ENCODE measurements at places on chromosomes 11 and 22. TPM values are rescaled to one million over a fixed set of nuclear protein-coding genes. Genes with fewer than 3 reads are reported as not detected.

Gene KIAA1671
- total RNA-seq: 11.4 TPM

Gene SBF2
- total RNA-seq: 9.1 TPM

Gene SCARF2
- 0.33 TPM for total RNA-seq

Gene VSIG10L2
- total RNA-seq: not detected

Gene SEPTIN3
- total RNA-seq: 5.7 TPM

Gene SMIM35
- total RNA-seq: 0.28 TPM

Gene SMC1B
- total RNA-seq: 0.59 TPM

Gene KREMEN1
- total RNA-seq: not detected

Gene OR51E2
- total RNA-seq: not detected

Gene GLB1L2
- 10.2 TPM for total RNA-seq

Gene CRYBA4
- total RNA-seq: not detected

Gene PLEKHB1
- 1.5 TPM for total RNA-seq

Gene ANKK1
- total RNA-seq: not detected

Gene SVIP
- total RNA-seq: 45.4 TPM

Gene OR10D3
- not detected for total RNA-seq

Gene KCNC1
- not detected for total RNA-seq

Gene CRYBB2
- total RNA-seq: not detected

Gene CALCB
- 0.99 TPM for total RNA-seq

Gene PLET1
- not detected for total RNA-seq

Gene GAL3ST1
- total RNA-seq: not detected

Gene MUC5B
- not detected for total RNA-seq

Gene KCNJ11
- 0.85 TPM for total RNA-seq

Gene PKDREJ
- total RNA-seq: not detected
